ENCODE measurements at places on chromosomes 5 and 9.

DNA sequence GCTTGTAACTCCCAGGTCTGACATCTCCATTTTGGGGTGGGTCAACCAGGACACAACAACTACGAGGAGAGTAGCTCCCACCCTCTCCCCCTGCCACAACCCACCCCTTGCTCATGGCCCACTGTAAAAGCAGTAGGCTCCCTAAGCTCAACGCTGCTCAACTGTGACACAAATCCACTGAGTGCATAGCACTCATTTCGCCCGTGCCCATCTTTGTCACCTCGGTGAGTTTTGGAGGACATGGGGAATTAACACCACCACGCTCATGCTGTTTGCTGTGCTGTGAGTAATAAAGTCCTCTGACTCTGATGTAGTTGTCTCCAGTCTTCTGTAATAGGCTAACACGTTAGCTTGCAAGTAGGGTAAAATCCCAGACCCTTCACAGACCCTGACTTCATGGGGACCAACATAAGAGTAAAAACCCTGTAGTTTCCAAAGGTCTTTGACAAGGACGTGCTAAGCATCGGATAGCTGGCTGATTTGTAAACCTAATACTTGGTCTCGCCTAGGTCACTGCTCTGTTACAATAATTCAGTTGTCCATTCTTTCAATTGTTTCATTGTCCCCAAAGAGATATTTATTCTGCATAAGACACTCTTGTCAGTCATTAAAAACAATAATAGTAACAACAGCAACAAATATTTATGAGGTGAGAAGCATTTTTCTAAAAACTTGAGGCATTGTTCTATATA, 7.7 kb downstream of the PLGRKT start:
- no peak for DNase-seq

- no peak for DNase-seq
These were observed 5.5 kb upstream of the FBP2 start for GRCh38 chr9:94599102-94599501.

DNA sequence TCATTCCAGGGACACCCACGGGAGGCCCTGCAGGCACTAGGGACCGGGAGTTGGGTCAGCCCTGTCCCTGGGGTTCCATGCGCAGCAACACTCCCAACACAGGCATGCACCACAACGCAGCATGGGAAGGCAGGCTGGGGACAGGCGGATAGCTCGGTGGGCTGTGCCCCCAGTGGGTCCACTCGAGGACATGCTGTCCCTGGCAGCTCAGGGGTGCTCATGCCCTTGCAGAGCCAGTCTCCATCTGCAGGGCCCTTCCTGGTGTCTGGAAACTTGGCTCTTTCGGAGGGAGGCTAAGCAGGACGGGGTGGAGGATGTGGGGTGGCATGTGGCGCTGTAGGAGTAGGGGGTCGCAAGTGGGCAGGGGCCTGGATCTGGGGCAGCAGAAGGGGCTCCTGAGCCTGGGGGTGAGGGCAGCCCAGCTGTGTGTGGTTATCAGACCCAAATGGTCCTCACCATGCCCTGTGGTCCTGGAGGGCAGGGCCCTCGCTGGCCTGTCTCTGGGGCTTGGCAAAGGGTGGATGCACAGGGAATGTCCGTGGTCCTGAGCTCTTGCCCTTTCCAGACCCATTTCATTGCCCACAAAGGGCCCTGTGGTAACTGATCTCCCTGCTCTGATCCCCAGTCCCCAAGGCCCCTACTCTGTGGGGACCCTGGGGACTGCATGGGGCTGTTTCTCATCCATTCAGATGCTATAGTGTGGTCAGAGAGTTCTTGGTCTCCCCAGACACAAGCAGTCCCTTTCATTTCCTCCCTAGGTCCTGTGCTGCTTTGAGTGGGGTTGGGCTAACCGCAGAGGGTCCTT, 90.3 kb upstream of the PHYKPL start:
- no peak for DNase-seq

GRCh38 chr5:110019780-110020179, 330.1 kb downstream of the MAN2A1 start:
- no peak for DNase-seq

GRCh38 chr5:170560938-170561337, 57.1 kb downstream of the KCNIP1 start:
- DNase-seq, result no peak

DNA sequence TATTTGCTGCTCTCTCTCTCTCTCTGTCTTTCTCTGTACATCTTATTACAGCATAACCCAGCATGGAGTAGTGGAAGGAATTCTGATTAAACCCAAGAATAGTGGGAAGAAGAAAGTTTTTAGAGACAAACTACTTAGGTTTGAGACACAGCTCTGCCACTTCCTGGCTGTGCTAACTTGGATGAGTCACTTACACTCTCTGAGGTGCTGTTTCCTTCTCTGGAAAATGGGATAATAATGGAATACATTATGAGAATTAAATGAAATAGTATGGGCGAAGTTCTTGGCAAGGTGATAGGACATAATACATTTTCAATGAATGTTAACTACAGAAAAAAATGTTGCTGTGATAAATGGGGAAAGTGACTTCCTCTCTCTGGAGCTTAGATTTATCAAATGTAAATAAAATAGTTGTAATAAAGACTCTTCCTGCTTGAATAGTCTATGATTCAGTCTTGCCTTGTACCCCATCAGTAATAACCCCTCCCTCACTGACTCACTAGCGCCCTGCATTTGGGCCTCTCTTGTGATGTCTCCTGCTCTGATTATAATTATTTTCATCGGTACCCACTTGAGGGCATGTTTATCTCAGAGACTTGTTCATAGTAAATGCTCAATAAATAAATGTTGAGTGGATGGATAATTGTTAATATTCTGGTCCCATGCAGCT, 27.6 kb downstream of the KIF4B start:
- DNase-seq, result no peak

- no peak for DNase-seq
These were observed 2.5 kb downstream of the PTPDC1 start for GRCh38 chr9:94086486-94087345.

- no peak for DNase-seq
These were observed 246.7 kb downstream of the ADAMTSL1 start for GRCh38 chr9:18720691-18721090.

GRCh38 chr5:133783481-133783880, 171.1 kb upstream of the FSTL4 start:
- no peak for DNase-seq

- DNase-seq, result no peak
These were observed 347.5 kb downstream of the SEMA5A start for GRCh38 chr5:9198394-9198793.

DNA sequence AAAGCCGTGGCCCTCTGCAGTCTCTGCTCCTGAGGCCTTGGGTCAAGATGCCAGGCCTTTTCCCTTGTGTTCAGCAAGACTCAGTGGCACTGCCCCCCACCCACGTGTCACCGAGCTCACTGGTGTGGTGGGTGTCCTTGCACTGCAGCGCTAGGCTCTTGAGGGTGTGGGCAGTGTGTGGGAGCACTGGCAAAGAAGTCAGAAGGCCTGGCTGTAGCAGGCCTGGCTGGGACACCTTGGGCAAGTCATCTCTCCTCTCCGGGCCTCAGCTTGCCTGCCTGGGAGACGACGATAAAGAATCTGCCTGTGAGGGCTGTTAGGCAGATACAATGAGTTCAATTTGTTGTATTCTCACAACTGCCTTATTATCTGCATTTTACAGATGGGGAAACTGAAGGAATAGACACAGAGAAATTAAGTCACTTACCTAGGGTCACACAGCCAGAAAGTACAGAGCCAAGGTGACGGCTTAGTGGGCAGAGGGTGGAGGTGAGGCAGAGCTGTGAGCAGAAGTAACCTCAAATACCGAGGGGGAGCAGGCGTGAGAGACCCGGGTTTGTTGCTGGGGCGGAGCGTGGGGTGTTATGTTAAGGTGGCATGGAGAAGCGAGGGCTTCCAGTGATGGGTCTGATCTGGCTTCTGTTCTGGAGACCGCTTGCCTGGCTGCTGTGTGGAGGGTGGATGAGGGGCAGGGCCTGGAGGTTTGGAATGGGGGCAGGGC, 1.4 kb downstream of the TSPAN17 start:
- DNase-seq, result no peak

- DNase-seq, result no peak
These were observed 171.7 kb downstream of the TTLL11 start for GRCh38 chr9:121921444-121921843.

DNA sequence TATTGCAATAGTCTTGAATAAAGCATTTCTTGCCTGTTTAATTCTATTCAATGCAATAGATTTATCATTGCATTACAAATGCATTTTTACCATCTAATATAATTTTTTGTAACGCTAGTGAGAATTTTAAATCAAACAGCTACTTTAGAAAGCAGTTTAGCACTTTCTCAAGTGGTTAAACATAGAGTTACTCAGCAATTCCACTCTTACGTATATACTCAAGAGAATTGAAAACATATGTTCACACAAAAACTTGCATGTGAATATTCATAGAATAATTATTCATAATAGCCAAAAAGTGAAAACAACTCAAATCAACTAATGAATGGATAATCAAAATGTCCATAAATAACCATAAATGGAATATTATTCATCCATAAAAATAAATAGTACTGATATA, 244.7 kb downstream of the TMEM167A start:
- DNase-seq, result no peak

- peak; percentile 11 for DNase-seq
These were observed 105.1 kb upstream of the SLC25A48 start for GRCh38 chr5:135729321-135729786.

GRCh38 chr5:134427540-134428041, 15.9 kb upstream of the CDKN2AIPNL start:
- DNase-seq, result no peak

All from KBM-7 (cell line).